ENCODE measurements at places on chromosomes 2 and 18. TPM values are rescaled to one million over a fixed set of nuclear protein-coding genes. Genes with fewer than 3 reads are reported as not detected.
A peak's percentile ranks its signal among the peaks of the same experiment; 100 is the strongest.

DNA sequence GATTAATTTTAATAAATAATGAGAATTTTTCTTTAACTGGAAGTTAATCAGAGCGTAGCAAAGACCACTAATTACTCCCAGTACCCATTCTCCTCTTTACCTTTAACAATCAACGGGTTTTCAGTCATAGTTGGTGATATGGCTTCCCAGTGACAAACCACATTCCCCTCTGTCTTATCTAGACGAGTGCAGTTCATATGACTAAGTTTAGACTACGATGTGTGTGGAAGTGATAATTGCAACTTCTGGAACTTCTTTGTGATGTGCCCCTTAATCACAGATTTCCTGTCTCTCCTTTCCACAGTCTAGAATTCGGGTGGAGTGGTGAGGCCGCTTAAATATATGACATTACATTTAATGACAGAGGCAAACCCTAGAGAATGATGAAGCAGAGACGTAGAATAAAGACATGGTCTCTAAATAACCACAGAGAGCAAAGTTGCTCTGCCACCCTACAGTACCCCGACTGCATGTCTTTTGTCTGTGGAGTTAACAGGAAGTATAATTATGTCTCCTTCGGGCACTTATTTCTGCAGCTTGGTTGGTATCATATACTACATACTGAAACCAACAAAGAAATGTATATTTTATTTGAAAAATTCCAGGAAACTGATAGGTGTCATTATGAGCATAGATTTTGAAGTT is 693.3 kb upstream of the CDH7 start:
- DNase-seq, result no peak

DNA sequence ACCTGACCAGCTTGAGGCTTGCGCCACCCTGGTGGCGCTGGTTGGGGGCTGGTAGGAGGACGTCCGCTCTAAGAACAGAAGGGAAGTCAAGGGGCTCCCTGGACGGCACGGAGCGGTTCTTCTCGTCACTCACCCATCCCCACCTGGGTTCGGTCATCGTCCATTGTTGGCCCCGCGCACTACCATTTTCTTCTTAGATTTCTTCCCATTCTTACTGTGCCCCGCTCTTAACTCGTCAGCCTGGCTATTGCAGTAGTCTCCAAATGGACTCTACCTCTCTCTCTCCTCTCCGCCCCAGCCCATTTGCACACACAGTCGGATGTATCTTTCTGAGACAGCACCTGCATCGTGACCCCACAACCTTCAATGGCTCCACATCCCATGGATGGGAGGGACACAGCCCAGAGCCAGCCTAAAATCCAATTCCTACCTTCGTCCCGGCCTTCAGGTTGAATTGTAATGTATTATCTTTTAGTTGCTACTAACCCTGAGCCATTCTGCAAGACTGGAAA is 814 bp upstream of the RAB1A start:
- no peak for DNase-seq

DNA sequence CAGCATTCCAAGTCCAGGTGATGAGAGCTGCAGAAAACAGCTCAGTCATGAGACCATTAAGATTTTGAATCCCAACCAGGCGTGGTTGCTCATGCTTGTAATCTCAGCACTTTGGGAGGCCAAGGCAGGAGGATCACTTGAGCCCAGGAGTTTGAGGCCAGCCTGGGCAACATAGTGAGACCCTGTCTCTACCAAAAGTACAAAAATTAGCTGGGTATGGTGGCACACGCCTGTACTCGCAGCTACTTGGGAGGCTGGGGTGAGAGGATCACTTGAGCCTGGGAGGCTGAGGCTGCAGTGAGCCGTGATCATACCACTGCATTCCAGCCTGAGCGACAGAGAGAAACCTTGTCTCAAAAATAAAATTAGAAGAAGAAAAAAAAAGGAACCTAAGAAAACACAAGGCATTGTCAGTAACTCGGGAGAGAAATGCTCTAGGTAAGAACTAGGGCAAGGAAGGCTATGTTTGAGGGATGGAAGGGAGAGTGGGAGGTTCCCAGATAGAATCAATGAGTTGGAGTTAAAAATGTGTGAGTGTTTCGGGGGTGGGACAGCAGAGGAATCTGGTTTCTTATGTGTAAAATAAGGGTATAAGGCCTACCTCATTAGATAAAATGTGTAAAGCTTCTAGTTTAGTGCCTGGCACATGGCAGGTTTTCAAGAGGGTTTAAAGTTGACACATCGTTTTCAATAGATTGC is 23.3 kb upstream of the MTA3 start:
- no peak for DNase-seq

DNA sequence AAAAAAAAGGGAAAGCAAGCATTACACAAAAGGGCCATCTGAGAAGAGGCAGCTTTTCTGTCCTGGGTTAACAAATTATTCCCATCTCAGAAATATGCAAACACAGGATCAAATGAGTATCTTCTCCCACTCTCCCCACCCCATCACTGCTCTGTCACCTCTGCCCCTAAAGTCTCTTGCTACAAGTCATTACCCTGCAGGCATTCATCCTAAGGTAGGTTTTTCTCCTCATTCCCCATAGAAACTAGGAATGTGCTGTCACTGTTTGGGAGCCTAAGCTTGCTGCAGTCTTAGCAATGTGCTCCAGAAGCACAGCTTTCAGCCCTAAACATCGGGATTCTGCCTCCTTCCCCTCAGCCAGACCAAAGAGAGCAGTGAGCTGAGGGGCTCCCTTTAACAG is 3.6 kb downstream of the LRRTM1 start:
- no peak for DNase-seq

DNA sequence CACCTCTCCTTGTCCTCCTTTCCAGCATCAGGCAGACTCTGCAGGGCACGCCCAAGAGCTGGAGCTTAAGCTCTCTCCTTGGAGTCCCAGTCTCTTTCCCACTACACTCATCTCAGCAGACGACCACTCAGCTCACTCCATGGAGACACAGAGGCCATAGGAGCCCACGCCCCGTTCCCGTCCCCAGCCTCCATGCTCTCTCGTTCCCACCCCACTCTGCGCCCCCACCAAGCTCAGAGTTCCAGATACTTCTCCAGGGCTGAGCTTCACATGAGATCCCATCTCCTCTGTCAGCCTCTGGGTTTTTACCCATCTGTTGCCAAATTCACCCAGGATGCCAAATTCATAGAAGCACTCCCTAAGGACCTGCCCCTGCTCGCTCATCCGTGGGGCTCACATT is 87.3 kb downstream of the MALT1 start:
- DNase-seq, result no peak

- no peak for DNase-seq
Observed at GRCh38 chr2:31666878-31667277, 86.1 kb upstream of the SRD5A2 start.

- DNase-seq, result no peak
Observed at GRCh38 chr18:75341267-75341666, 86.2 kb downstream of the SMIM21 start.

DNA sequence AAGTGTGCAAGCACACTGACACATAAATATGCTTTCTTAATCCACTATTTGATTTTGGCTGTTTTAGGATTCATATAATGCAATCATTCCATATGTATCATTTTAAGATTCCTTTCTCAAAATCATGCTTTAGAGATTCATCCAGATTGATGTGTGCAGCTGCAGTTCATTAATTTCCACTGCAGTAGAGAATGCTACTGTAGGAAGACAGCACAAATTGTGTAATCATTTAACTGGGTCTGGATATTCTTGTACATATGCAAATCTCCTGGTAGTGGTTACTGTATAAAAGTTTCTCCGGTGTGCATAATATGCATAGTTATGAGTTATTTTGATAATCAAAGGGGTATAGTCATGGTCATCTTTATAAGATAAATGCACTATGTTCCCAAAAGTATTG is 502.5 kb upstream of the ACVR2A start:
- no peak for DNase-seq

DNA sequence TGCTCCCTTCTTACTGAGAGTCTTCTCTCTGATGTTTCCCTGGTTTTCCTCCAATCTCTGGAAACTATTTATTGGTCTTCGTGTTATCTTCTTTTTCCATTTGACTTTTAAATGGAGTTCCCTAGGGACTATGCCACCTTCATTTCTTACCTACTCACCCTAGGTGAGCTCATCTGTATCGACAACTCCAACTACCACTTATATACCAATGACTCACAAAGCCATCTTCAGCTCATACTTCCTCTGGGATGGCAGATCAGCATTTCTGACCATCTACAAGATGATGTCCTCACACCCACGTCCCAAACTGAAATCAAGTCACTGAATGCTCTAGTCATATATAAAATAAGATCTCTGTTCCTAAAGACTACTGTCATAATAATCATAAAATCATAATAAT is 40.6 kb downstream of the CFAP210 start:
- DNase-seq, result no peak

DNA sequence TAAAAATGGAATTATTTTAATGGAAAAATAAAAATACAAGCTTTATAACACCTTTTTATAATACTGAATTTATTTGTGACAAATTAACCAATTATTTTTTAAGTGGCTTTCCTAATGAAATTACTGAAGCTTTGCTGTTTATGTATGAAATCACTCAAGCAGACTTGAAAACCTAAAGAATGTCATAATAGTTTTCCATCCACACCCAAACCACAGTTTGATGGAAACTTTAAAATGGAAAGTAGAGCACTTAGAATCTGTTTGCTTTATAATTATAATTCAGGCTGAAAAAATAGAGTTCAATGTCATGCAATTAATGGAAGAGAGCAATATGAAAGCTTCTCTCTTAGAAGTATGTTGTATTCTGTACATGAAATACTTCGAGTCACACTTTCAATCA is 31.6 kb upstream of the WDR75 start:
- DNase-seq, result no peak

GRCh38 chr2:144078106-144078505 is 441.8 kb downstream of the ZEB2 start:
- peak; percentile 37 for DNase-seq

DNA sequence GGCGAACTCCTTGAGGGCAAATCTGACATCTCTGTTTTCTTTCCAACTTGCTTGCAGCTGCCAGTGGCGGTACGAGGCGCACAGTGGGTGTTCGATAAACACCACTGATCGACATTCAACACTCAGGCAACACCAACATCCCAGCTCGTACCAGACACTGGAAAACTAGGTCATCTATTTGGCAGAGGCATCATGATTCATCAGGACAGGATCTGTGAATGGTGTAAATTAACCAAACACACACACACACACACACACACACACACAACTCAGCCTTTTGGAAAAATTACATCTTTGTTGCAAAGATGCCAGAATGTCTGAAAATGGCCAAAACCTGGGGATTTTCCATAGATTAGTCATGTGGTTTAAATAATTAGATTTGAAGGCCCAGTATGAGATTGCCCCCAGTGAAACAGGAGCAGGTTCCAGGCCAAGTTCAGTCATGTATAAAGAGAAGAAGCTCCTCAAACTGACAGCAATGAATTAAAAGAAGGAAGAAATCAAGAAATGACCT is 150.5 kb upstream of the NCKAP5 start:
- peak; percentile 88 for DNase-seq

DNA sequence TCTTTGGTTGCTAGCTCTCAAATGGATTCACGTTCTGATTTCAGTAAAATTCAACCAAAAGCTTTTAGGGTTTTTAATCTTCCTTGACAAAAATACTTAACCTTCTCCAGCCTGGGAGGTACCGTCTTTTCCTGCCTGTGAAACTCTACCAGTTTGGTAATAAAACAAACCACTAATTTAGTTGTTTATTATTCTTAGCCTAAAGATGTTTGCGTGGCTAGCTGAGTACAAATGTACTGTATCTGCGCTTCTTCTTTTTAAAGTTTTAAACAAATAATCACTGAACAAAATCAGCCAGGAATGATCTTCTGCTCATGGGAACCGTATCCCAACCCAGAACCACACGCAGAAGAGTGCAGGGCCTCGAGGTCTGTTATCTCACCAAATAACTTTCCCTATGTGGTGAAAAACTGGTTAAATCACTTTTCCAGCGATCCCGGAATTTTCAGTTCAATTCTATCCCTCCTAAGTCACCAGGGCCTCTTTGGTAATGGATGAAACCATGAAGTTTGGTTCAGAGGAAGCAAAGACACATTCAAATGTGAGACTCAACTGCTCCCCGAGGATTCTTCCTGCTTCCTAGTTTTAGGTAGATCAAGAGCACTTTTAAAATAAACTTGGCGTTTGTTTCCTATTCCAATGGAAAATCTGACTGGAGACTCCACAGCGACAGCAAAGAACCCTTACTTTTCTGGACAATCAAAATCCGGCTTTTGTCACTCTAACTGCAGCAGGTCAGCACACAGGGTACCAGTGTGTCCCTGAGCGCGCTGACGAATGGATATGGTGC is 36.1 kb downstream of the BCL2 start:
- no peak for DNase-seq

DNA sequence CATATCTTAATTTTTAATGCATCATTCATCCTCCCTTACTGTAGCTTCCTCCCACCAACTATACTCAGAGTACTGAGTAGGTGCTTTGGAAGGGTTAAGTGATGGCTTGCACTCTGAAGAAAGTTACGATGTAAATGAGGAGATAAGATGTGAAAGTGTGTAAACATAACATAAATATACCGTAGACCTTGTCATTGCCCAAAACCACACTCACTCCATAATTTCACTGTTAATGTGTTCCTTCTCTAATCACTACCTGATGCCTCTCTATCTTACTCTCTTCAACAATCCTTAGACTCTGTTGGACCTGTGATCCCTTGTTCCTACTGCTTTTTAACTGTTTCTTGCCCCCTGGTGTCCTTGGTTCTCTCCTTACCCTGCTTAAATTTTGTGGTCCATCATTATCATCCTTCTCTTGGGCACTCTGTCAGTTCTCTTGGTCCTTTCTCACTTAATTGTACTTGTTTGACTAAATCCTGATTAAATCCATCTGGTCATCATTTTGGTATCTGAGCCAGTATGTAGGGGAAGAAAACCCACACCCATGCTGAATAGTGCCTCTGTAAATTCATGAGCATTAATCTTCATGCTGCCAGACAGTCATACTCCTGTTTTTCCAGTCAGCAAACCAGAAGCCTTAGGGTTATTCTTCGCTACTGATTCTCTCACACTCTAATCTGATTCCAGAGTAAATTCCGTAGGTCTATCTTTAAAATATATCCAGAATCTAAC is 45.0 kb downstream of the PMS1 start:
- DNase-seq, result peak; percentile 43

- no peak for DNase-seq
Observed at GRCh38 chr2:134839649-134840048, 1.2 kb downstream of the ACMSD start.

GRCh38 chr2:175151791-175152190 is 16.2 kb downstream of the ATF2 start:
- DNase-seq, result peak; percentile 13

GRCh38 chr2:218089259-218089658 is 20.2 kb downstream of the RUFY4 start:
- DNase-seq, result no peak

GRCh38 chr2:196208915-196209314 is 37.5 kb upstream of the STK17B start:
- no peak for DNase-seq

Gene CCDC74A
- 3.8 TPM for total RNA-seq

Gene CD226
- 1.1 TPM for total RNA-seq

Gene HNMT
- 14.2 TPM for total RNA-seq

Gene PIEZO2
- total RNA-seq, result 3.3 TPM

Gene COL5A2
- total RNA-seq, result 257 TPM

Gene DLGAP1
- under 0.01 TPM for total RNA-seq

Gene IL1RL2
- total RNA-seq, result 0.28 TPM

Gene SERPINB13
- total RNA-seq, result not detected

Gene PFN4
- 0.28 TPM for total RNA-seq

Gene IKZF2
- 19.4 TPM for total RNA-seq

Gene HOXD8
- not detected for total RNA-seq

Gene SDC1
- 22.0 TPM for total RNA-seq

Gene ATP6V1C2
- total RNA-seq, result not detected

Gene FEV
- total RNA-seq, result not detected

Gene DSEL
- 100 TPM for total RNA-seq

Gene AFF3
- 13.9 TPM for total RNA-seq

Gene PPP4R3B
- 44.7 TPM for total RNA-seq

Gene MEX3C
- 42.8 TPM for total RNA-seq

Gene MOGAT1
- total RNA-seq, result not detected
